NCI-H2171 (cell line): ENCODE measurements at places on chromosomes 4 and X.

GRCh38 chr4:152045807-152046571 is 285.2 kb upstream of the GATB start:
- DNase-seq = peak; percentile 8

DNA sequence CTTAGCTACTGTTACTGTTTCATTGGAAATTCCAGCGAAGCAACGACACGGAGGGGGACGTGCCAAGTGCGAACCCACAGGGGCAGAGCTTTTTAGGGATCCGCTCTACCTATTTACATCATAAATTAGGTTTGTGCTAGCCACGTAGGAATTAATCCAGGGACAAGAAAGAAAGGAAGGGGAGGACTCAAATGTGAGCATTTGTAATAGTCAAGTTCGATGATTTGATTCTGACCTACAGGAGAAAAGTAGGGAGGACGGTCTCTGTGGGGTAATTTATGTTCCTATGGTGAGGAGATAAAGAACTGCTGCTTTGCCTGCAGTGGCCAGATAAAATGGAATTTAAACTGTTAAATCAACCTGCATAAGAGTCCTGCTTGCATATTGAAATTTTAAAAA is 1.7 kb downstream of the INTS6L start:
- DNase-seq = no peak

DNA sequence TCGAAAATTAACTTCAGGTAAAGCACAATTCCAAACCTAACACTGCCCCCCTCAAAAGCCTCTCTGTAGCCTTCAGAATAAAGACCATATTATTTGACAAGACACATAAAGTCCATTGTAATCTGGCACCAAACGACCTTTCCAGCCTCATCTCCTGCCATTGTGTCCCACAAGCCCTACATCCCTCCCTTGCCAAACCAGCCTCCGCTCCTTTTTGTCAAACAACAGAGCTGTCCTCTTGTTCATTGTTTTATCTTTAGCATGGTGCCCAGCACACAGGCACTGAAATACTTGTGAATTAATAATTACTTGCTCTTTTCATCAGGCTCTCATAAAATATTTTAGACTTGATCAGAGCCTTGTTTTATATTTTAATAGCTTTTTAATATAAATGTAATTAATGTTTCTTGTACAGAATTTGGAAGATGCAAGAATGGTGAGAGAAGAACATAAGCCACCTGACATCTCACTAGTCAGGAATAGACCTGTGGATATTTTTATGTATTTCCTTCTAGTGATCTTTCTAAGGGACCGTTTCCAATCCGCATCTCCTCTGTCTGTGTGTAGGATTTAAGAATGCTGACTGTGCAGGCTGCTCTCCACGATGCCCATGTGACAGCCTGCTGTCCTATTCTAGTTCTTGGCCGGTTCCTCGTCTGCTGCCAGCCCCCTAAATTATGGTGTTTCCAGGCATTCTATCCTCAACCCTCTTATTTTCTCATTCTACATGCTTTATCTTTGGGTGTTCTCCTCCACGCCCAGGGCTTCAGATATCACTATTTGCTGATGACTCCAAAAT is 3.0 kb upstream of the IRF2 start:
- no peak for DNase-seq

GRCh38 chr4:64158648-64159326 is 250.5 kb downstream of the TECRL start:
- peak; percentile 1 for DNase-seq

- DNase-seq = no peak
These were observed at the start of gene IL13RA2 for GRCh38 chrX:115017455-115017854. TSS of gene IL13RA2 (minus strand) at chrX:115017616. CDS start at chrX:115017269, 347 bp downstream.

- no peak for DNase-seq
These were observed 254.8 kb downstream of the PCDH10 start for GRCh38 chr4:133403913-133404312.

DNA sequence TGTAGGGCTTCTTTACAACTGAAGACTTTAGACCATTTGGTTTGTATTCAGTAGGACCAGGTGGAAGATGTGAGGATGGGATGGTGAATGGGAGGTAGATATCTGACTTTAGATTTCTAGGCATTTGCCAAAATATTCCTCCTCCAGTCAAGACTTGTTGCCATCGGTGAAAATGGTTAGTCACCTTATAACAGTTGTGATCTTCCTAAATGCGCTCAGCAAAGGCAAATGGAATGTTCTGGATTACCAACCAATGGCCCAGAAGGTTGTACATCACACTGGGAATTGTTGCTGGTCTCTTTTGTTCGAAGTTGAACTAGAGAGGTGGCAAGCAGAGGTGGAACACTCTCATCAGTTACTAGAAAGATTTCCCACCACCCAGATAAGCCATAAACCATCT is 33.9 kb downstream of the TMSB4X start:
- no peak for DNase-seq

- DNase-seq = no peak
These were observed 31.8 kb downstream of the PLAC8 start for GRCh38 chr4:83082777-83083176.

GRCh38 chr4:126369076-126369475 is 1054.3 kb downstream of the FAT4 start:
- no peak for DNase-seq

DNA sequence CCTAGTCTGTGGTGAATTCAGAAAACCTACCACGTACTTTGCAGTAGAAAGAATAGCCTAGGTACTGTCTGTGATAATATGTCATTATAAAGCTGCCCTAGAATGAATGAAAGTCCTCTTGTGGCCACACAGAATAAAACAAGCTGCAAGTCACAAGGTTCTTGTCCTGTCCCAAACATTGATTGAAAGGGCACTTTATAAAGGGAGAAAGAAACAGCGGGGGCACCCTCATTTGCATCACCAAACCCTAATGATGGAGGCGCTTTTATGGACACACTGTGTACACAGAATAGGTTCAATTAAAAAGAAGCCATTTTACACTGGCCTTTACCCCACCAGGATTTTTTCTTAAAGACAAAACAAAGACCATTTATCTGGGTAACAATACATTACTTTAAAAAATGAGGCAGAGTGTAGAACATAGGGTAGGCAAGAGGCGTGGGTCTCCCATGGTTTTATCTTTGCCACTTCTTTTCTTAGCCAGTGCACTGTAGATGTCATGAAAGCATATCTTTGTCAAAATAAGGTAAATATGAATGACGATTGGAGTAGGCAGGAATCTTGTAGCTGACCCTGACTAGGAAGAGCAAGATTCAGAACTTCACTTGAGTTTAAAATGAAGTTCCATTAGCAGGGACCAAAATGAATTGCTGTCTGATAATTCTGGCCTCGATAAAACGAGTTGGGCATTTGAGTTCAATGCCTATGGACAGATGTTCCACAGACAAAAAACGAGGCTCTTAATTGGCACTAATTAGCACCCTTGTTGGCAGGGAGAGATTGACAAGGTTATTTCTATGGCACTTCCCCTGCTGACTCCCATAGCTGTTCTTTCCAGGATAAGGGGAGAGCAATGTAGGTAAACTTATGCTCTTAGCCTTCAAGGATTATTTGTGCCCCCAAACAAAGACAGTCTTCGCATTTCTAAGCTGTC is 365.1 kb downstream of the AFF2 start:
- DNase-seq = no peak

- peak; percentile 82 for DNase-seq
These were observed 43.2 kb downstream of the ASMT start for GRCh38 chrX:1658071-1658491.

- DNase-seq = no peak
These were observed 1032.7 kb downstream of the ADGRL3 start for GRCh38 chr4:62232814-62233213.

DNA sequence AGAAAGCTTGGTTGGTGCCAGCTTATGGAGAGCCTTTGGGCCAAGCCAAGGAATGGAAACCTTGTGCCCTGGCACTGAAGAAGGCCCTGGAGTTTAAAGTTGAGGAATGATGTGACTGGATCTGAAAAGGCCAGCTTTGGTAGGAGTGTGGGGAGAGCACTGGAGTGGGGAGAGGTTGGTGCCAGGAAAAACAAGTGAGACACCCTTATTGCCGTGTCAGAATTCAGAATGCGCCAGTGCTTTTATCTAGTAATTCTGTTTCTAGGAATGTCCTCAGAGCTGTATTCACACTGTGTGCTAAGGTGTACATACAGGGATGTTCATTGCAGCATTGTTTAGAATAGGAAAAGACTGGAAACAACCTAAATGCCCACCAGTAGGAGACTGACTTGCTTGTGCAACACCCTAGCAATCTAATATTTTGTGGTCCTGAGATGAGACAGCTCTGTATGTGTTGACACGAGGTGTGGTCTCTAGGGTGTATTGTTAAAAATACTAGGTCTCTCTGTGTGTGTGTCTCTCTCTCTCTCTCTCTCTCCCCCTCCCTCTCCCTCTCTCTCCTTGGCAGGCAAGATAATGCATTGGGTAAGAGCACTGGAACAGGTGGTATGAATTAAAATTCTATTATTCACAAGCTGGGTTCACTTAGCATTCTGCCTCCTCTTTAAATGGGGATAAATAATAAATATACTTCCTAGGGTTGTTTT is 107.8 kb downstream of the GATB start:
- DNase-seq = no peak

- no peak for DNase-seq
These were observed 150.4 kb downstream of the FRAS1 start for GRCh38 chr4:78207541-78207940.

DNA sequence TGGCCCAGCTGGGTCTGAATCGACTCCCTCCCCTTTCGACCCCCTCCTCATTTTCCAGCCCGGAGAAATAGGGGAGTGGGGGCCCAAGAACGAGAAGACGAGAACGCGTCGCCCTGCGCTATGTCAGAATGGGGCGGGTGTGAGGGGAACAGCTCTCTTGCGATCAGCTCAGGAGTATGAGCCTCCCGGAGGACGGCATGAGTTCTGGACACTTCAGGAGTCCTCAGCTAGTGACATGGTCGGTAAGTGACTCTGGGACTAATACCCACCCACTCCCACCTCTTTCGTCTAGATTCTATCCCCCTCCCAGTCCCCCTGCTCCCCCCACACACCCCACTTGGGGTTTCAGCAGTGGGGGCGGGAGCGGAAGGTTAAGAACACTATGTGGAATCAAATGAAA is 944 bp downstream of the KLF8 start:
- DNase-seq = no peak

DNA sequence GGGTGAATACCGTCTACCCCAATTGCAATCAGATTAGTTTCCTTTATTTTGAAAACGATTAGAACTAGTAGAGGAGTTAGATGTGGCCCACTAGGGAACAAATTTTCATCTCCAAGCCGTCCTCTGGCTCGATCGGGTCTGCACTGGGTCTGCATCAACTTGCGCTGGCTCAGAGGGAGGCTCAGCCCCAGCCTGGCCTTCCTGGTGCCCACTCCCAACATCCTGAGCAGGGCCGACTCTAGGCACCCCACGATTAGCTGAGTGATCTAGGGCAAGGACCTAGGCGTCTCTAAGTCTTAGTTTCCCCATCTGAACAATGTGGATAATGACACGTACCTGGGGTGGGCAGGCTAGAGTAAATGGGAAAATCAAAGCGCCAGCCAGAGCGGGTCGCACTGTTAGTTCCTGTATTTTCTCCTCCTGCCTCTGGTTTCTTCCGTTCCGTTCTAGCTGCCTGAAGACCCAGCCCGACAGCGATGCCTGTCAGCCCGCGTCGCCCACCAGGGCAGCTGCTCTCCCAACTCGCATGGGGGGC is 7.7 kb upstream of the HAND2 start:
- DNase-seq = no peak

DNA sequence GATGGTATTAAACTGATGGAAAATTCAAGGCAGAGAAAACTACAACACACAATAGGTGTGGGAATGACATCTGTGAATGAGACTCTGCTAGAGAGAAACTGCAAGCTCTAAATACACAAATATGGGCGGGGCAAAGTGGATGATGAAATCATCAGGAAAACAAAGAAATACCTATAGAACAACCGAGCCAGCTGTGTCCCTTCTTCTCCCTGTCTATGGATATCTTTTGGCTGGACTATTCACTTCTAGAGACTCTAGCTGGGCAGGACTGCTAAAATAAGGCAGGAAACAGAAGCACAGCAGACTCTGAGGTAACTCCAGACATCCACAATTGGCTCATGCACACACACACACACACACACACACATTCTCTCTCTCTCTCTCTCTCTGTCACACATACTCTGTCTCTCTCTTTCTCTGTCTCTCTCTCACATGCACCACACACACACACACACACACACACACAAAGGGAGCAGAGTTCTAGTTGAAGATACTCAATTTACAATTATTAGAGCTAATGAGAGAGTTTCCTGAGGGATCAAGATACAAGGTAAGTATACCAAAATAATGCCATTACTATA is 27.2 kb upstream of the EDNRA start:
- no peak for DNase-seq

DNA sequence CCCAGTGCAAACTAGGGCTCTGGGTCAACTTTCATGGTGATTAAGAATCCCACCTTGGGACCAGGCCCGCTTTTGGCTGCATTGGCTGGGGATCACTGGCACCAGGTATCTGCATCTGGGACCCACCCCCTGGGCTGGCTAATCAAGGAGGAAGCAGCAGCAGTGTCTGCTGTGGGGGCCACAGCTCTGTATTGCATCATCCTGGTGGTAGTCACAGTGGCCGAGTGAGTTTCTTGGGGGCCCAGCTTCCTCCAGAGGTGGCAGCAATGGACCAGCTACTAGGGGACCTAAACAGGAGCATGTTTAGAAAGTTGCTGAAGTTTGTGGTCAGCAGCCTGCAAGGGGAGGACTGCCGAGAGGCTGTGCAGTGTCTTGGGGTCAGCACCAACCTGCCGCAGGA is 15.7 kb downstream of the LNX1 start:
- DNase-seq = no peak

- DNase-seq = no peak
These were observed 243.7 kb upstream of the PSAPL1 start for GRCh38 chr4:7678318-7678852.

- DNase-seq = no peak
These were observed 4.8 kb downstream of the C4orf54 start for GRCh38 chr4:99652596-99653436.

- no peak for DNase-seq
These were observed 111.7 kb downstream of the RNF150 start for GRCh38 chr4:141021397-141022110.

DNA sequence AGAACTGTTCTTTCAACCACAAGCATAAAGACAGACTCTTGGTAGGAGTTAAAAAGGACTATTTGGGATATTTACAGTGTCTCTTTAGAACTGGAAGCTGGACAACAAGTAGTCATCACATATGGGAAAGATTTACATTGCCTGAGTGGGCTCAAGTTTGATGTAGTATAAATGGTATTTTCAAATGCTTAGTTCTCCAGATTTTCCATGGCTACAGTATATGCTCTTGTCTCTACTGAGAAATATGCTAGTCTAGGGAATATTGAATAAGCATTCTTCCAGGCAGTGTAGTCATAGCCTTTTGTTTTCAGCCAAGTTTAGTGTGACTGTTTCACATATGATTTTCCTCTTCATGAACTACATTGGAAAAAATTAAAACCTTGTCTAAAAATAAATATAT is 315.6 kb downstream of the ARHGAP24 start:
- DNase-seq = no peak
